ENCODE measurements at places on chromosomes 11 and 22.
A peak's percentile ranks its signal among the peaks of the same experiment; 100 is the strongest.

GRCh38 chr11:73570415-73571114, 27.3 kb downstream of the FAM168A start:
- DNase-seq = no peak

GRCh38 chr11:73177380-73177777, 35.3 kb upstream of the FCHSD2 start:
- DNase-seq = no peak

- no peak for DNase-seq
These were observed 20.1 kb upstream of the SPTBN2 start for GRCh38 chr11:66749091-66749490.

DNA sequence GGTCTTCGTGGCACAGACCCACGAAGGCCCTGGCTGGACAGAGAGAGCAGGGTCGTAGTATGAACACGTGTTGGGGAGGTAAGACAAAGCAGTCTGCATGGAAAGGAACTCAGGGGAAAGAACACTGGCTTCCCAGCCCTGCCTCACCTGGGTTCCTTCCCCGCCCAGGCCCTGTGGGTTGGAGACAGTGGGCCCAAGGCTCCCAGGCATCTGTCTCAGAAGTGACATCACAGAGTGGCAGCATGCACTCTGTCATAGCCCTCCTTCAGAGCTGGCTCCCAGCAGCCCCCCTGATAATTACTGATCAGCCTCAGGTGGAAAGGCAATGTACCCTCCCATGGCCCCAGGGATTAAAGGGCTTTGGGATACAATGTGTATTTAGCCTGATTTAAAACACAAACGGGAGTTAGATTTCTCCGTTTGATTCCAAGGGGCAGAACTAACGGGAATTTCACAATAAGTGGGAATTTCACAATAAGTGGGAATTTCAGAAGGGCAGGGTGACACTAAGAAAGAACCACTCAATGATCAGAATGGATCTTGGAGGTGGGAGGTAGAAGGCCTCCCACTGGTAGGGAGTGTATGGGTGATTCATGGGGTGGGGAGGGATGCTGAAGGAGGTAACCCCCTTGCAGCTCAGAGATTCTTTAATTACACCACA, 65.1 kb downstream of the SLC22A12 start:
- DNase-seq = no peak

- DNase-seq = peak; percentile 39
These were observed 90.8 kb upstream of the KCNQ1OT1 start for GRCh38 chr11:2790568-2790921.

DNA sequence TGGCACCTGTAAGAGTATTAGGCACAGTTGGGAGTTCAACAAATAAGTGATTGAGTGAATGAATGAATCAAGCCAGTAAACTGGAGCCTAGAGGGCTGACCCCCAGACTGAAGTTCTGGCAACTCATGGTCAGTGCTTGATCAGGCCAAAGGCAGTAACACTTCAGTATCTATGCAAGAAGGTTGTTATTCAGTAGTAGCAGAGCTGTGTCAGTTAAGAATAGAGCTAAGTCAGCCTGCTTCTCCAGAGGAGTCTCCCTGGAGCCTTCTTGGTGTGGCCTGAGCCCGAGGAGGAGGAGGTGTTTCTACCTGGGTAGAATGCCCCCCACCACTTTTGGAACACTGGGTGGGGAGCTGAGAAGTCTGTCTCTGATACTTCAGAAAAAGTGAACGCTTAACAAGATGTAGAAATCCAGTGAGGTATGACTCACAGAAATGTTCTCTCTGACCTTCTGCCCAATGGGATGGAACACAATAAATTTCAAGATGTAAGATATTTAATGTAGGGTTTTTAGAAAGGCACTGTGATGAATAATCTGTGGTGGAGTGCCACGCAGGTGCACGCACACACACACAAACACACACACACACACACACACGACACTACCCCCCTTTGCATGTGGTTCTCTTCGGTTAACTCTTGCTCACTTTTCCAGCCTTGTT, 219.9 kb downstream of the HIPK3 start:
- DNase-seq = no peak

- DNase-seq = no peak
These were observed 67.3 kb downstream of the PPFIBP2 start for GRCh38 chr11:7581021-7581590.

- DNase-seq = no peak
These were observed 193.6 kb downstream of the FAM76B start for GRCh38 chr11:95595973-95596489.

DNA sequence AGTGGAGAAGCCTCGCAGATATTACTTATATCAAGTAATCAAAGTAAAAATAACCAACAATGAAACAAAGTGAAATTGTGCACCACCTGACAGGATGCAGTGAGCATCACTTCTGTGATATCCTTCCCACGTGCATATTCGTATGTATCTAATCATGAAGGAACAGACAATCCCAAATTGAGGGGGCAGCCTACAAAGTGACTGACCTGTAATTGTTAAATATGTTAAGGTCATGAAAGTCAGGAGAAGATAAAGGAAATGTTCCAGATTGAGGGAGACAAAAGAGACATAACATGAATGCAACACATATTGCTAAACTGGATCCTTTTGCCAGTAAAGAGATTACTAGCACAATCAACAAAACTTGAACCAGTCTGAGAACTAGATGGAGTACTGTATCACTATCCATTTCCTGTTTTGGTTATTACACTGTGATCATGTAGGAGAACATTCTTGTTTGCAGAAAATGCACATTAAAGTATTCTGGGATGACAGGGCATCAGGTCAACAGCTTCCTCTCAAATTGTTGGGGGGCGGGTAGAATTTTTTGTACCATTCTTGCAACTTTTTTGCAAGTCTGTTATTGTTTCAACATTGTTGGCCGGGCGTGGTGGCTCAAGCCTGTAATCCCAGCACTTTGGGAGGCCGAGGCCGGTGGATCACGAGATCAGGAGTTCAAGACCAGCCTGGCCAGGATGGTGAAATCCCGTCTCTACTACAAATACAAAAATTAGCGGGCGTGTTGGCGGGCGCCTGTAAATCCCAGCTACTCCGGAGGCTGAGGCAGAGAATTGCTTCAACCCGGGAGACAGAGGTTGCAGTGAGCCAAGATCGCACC, 2.0 kb downstream of the SBF2 start:
- peak; percentile 31 for DNase-seq

- no peak for DNase-seq
These were observed 22.2 kb downstream of the CLDN5 start for GRCh38 chr22:19501897-19502447.

- DNase-seq = no peak
These were observed 3.6 kb upstream of the SHANK2 start for GRCh38 chr11:71255800-71256479.

DNA sequence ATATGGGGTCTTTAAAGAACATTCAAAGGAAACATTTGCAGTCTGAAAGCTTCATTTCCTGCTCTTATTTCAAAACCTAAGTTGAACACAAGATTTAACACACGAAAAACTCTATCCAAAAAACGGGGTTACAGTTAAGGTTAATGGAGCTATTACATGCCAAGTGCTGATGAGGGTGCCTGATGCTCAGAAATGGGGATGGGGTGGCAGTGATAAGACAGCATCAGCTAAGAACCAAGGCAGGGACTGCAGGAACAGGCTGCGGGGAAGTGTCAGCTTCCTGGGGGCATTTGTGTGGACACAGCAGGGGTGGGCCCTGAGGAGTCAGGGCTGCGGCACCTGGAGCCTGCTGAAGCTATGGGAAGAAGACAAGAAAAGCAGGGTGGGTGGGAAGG, 12.2 kb downstream of the DGCR2 start:
- DNase-seq = no peak

DNA sequence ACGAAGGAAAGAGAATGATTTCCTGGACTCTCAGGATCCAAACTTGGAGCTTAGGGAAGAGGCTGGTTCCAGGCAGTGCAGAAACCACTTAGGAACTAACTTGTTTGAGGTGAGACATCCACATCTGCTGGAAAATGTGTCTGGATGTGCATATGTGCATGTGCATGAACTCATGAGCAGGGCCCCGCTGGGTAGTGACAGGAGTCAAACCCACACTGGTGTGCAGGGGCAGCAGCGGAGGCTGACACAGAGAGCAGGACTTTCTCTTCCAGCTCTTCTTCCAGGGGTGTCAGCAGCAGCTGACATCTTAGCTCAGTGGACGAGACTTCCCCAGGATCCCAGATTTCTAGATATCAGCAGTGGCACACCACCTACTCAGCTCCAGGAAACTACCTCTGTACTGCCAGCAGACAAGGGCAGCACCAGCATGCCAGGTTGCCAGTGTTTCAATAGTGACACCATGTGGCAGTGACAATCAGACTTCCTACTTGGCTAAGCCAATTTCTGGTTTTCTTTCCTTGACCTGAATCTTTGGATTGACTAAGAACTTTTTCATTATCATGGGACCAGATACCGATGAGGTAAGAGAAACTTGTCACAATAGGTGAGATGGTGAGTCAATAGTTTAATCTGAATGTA, 227.5 kb upstream of the ZC3H12C start:
- no peak for DNase-seq

DNA sequence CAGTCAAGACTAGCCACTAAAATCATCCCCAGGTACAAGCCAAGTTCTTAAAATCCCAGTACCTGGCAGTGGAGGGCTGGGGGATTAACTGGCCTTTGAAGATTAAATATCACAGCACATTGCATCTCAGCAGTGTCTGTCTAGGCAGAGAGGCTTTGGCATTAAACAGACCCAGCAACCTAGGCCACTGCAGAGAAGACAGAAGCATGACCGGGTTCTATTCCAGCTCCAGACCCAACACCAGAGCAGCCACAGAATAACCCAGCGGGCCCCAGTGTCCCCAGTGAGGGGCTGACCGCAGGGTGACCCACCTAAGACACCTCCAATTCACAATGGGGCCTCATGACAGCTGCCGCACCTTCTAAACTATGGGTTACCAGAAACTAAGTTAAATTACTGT, 88.2 kb downstream of the SHANK2 start:
- no peak for DNase-seq

DNA sequence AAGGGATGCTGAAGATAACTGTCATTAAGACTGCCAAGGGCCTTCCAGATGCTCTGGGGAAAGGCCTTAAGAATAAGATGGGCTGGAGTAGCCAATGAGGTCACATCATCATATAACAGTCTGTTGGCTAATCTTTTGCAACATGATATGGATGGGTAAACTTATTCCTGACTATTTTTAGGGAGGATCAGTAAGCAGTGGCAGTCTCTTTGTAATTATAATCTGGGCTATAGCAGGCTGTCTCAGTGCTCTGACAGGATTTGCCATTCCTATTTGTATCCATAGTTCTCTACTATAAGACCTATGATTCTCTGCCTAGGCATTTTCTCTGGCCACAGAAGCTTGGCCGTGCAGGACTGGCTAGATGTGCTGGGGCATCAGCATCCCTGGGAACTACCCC, 16.1 kb upstream of the CALCB start:
- no peak for DNase-seq

DNA sequence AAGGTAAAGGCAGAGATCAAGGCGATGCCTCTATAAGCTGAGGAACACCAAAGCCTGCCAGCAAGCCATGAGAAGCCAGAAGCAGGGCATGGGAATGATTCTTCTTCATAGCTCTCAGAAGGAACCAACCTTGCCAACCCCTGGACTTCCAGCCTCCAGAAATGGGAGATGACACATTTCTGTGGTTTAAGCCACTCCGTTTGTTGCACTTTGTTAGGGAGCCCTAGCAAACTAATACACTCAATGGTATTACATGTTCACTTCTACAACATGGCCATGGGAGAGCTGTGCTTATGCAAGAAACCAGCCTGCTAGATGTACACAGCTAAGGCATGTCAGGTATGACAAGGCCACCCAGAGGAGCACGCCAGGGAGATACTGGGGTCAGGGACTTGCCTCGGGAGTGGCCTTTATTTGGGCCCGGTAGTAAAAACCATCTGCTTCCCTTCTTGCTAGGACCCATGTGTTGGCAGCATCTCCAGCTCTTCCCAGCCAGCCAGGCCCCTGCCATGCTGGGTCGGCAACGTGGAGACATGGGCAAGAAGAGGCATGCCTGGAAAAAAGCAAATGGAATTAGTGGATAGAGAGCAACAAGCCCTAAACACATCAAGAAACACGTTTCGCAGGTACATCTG, 3.6 kb downstream of the C11orf16 start:
- no peak for DNase-seq

DNA sequence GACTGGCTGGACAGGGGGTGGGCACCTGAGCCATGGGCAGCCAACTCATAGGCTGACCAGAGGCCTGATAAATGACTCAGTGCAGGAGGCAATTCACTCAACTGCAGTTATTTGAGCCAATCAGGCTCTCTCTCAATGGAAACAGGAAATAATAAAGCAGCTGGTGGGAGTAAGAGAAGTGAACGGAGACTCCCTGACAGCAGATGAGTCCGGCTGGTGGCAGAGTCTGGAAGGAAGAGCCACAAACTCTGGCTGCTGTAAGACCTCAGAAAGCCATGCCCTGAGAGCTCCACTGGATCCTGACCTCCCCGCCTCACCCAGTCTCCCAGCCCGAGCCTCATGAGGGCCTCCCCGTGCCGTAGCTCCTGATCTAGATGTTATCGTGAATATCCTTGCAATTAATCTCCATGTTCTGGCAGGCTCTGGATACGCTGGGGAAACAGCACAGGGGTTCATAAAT, 69.8 kb downstream of the TRIM29 start:
- no peak for DNase-seq

DNA sequence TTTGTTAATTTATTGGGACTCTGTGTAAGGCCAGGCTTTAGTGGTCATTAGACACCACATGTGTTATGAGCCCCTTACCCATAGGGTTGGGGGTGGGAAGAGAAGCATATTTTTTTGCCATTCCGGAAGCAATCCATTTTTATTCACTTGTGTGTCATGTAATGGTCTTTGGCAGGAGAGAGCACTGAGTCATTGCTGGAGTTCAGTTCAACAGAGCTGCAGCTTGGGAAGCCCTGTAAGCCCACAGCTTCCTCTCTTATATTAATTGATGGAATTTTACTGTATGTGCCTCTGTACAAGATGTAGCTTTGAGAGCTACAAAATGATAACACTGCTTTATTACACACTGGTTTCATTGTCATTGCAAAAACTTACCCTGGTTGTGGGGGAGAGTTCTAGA, 177.3 kb upstream of the SORL1-AS1 start:
- no peak for DNase-seq

- DNase-seq = no peak
These were observed 46.9 kb downstream of the MICAL2 start for GRCh38 chr11:12157241-12157661.

DNA sequence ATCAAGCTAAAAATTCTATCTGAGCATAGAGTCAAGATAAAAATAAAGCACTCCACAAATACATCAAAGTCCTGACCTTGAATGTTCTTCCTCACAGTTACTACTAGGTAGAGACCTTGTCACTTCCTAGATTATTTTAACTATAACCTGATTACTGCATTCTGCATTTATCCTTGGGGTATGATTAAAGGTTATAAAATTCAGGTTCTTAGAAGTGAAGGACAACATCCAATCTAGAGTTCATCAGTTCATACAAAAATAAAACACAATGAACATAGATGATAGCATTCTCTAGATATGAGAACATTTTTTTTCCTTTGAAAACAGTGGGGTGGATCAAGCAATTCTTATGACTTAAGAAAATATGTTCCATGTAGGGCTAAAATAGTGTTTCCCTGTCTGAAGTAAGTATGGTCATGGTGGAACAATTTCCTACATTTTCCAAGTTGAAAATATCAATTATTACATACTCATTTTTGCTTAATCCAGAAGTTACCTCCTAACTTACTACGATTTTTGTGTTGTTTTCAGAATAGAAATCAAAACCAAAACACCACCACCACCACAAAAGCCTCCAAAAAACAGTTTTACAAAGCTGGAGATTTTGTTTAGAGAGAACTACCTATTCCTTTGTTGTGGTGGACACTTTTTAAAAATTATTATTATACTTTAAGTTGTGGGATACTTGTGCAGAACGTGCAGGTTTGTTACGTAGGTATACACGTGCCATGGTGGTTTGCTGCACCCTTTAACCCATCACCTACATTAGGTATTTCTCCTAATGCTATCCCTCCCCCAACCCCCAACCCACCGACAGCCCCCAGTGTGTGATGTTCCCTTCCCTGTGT, 112.0 kb upstream of the DDI1 start:
- DNase-seq = no peak
